Glomerular endothelial cell (primary cell): ENCODE measurements at places on chromosomes 12 and 14. TPM values are rescaled to one million over a fixed set of nuclear protein-coding genes. Genes with fewer than 3 reads are reported as not detected.

- DNase-seq, result no peak
Measured at GRCh38 chr12:102629262-102629888, 149.0 kb upstream of the IGF1 start.

- no peak for DNase-seq
Measured at GRCh38 chr12:130240831-130241590, 78.7 kb downstream of the FZD10 start.

GRCh38 chr14:54881235-54881760, 21.3 kb downstream of the GCH1 start:
- DNase-seq, result peak; percentile 39

- DNase-seq, result no peak
Measured at GRCh38 chr12:52361553-52361952, 5.7 kb downstream of the KRT85 start.

DNA sequence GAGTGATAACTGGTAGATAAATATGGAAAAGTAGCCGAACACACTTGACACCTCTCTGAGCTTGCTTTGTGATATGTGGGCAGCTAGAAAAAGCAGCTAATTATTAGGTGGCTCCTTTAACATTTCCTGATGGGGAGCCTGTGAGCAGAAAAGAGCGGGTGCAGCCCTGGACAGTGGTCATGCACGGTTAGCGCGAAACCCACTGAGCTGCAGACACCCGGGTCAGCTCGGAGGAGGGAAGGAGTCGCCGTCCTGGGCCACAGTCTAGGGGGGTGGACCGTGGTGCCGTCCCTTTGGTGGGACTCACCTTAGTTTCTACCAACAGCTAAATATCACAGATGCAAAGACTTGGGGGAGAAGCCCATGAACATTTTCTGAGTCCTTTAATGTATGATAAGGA, 6.6 kb downstream of the COA8 start:
- DNase-seq, result no peak

DNA sequence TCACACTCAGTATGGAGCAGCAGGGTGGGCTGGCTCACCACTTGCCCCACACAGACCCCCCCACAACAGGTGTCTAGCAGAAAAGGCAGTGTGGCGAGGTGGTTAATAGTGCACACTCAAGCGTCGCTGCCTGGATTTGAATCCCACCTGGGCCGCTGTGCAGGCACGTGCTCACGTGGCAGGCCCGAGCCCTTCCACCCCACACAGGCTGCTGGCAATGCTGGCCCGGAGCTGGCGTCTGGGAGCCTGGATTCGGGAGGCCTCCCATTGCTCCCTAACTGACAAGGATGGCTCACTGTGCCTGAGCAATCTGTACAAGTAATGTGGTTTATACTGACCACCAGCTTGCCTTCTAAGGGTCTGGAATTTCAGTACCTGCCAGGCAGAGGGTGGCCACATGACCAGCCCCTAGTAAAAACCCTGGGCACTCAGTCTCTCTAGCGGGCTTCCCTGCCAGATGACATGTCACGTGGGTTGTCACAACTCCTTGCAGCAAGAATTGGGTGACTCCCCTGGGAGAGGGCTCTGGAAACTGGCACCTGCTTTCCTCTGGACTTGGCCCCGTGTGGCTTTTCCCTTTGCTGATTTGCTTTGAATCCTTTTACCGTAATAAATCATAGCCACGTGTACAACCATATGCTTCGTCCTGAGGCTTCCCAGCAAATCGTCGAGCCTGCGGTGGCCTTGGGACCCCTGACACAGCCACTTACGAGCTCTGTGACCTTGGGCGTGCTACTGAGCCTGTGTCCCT, 72.8 kb downstream of the SCARB1 start:
- no peak for DNase-seq

DNA sequence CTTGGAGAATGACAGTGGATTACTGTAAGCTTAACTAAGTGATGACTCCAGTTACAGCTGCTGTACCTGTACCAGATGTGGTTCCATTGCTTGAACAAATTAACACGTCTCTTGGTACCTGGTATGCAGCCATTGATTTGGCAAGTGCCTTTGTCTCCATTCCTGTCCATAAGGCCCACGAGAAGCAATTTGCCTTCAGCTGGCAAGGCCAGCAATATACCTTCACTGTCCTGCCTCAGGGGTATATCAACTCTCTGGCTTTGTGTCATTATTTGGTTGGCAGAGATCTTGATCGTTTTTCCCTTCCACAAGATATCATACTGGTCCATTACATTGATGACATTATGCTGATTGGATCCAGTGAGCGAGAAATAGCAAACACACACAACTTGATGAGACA, 29.4 kb upstream of the POP5 start:
- DNase-seq, result no peak

DNA sequence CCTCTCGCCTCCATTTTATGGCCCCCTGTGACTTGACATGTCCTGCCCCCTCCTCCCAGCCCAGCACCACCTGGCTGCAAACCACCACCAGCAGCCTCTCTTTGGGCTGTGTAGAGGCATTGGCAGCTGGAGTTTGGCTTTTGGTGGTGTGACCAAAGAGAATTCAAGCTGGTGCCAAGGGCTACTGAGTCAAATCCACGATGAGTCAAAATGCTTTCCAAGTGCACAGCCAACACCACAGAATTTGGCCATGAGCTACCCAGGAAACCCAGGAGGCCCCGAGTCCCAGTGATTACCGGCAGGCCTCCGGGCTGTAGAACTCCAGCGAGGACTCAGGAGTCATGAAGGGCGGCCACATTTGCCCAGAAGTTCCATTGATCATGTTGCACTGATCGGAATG, 53.8 kb downstream of the SCARB1 start:
- no peak for DNase-seq

DNA sequence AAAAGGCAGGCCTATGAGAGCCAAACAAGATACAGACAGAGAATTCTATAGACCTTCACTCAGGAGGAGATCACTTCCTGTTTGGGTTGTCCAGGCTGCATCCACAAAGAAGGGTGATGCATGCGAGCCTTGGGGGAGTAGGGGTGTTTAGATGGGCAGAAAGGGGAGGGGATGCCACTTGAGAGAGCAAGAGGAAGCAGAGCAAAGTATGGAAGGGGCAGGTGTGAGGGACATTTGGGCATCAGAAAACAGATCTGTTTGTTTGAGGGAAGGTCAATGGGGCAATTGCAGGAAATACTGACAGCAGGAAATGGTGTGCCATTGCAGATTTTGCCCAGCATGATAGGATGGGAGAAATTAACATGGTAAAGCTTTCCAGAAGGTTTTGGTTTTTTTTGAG, 146.4 kb upstream of the FOXN3 start:
- DNase-seq, result no peak

DNA sequence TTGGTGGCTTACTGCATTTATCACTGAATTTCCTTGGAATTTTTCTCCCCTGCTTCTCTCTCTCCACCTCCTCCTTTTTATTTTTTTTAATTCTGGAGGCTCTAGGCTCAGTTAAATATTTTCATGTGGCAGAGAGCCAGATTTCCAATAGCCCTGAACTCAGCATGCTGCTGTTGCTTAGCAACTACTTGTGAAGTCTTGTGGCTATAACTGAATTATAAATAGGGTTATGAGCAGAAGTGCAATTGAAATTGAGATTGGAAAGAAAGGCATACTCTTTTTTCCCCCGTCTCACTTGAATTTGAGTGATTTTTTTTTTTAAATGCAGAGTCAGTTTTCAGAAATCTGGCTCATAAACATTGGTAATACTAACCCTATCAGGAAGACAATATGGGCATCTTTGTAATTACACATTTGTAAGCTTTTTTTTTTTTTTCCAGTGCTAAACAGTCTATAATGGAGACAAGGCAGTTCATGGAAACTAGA, 38.3 kb downstream of the ATF7IP start:
- no peak for DNase-seq

DNA sequence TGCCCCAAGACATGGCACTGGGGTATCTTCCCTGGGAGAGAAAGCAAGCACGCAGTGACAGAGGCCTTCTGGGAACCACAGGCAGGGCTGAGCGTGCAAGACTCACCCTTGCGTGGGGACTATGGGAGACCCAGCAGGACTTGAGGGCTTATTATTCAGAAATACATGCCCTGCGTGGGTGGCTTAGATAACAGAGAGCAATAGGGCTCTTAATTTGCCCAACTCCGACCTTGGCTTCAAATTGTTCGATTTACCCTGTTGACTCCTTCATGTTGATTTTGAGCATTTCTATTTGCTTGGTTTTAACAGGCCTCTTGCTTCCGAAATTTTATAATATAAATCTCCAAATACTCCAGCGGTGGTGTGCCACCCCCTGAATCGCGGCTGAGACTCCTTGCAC, 5.1 kb upstream of the SERPINA1 start:
- no peak for DNase-seq

DNA sequence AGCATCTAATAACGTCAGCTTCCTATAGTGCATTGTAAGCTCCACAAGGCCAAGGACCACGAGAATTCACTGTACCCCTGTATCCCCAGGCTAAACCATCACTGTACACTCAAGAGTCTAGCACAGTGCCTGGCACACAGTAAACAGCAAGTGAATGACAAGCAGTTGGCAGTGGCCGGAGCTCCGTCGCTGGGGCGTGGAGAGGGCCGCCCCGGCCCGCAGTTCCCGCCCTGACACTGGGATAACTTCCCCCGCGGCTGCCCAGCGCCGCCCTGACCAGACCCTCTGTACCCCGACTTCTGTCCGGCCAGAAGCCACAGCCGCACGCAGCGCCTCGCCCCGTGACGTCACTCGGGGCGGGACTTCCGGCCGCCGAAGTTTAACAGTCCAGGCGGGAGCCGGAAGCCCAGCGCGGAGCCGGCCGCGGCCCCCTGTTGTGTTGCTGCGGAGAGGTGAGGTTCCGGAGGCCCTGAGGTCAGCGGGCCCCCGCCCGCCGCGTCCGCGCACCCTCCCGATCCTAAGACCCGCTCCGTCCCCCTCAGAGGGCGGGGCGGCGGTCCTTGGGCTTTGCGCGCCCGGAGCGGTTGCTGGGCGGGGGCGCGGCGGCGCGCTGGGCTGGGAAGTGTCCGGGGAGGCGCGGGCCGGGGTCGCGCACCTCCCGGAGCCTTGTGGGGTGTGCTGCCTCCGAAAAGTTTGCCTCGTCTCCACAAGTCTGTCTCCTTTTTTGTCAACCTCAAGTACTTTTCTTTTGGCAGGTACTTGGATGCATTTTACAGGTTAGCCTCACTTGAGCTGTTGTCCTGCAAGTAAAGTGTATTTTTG, at the start of gene NEDD1:
Gene NEDD1 (plus strand): TSS at position 409 of the 822 bp plus-strand sequence. CDS start 2,503 bp downstream, outside the sequence.
- no peak for DNase-seq

GRCh38 chr12:13373131-13373530, 176.6 kb downstream of the EMP1 start:
- DNase-seq, result no peak

DNA sequence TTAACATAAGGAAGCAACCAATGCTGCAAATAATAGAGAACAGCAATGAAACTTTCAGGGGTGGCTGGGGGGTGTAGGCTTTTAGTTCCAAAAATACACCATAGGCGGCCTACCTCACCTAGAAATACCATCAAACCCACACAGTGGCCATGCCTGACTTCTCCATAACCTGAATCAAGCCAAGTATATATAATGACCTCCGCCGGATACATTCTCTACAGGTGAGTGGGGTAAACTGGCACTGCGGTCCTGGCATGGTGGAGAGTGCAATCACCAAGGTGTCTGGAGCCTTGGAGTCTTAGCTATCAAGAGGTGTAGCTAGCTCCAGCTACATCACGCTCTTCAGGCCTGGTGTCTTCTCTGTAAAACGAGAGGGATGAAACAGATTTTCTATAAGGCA, 1.2 kb downstream of the ZBTB25 start:
- no peak for DNase-seq

GRCh38 chr12:101567918-101568317, 26.9 kb upstream of the MYBPC1 start:
- no peak for DNase-seq

DNA sequence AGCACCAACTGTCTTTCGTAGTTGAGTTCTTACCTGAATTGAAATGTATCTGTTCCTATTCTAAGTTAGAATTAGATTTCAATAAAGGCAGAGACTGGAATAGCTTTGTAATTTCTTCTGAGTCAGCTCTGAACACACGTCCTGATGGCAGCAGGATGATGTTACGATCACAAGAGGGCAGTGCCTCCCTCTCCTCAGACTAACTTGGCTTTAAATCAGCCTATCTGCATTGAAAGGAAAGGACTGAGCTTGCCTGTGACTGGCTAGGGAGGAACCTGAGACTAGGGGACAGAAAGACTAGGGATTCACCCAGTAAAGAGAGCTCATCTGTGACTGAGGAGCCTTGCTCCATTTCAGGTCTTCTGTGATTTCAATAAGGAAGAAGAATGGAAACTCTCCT, 323.7 kb upstream of the OR4E1 start:
- DNase-seq, result no peak

DNA sequence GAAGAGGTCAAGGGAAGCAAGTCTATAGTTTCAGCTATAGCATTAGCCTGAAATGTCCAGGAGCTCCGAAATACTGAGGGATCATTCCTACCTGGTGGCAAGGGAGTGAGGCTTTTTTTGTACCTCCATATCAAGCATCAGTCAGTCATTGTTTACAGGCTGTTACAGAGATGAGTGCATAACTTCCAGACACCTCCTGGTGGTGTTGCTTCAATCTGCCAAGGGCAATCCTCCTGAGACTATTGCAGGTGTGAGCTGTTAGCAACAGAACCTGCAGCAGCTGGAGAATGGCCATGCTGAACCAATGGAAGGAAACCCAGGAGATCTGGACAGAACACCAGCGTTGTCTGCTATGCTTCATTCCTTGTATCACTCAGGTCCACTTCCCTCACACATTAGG, 80.0 kb upstream of the SLC8A3 start:
- DNase-seq, result no peak

KRR1 gene
- 27.0 and 31.0 TPM in 2 replicates for total RNA-seq

SERPINA12 gene
- not detected in 2 replicates for total RNA-seq

SLC17A8 gene
- total RNA-seq, result not detected in 2 replicates

INSM2 gene
- not detected in 2 replicates for total RNA-seq

EGLN3 gene
- total RNA-seq, result 1.3 and 2.9 TPM in 2 replicates

PLA2G1B gene
- not detected in 2 replicates for total RNA-seq

CCDC196 gene
- total RNA-seq, result not detected in 2 replicates

RIMBP2 gene
- not detected in 2 replicates for total RNA-seq
